ENCODE measurements at places on chromosomes 1 and 21. TPM values are rescaled to one million over a fixed set of nuclear protein-coding genes. Genes with fewer than 3 reads are reported as not detected.

DNA sequence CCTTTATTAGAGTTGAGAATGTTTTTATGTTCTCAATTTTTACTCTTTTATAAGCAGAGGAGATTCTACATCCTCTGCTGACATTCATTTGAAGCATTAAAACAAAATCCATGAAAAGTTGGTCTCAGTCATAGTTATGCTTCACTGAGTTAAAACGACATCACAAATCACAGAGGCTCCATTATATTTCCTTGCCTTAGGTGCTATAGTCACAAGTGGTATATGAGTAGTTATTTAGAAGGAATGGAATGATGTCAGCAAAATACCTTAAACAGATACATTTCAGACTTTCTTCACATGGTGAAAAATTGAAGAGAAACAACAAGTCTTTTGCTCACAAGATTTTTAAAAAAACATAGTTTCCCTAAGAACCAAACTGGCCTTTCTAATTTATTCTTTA, 11.7 kb upstream of the METTL13 start:
- DNase-seq, result no peak

GRCh38 chr1:98991127-98992012, 13.3 kb downstream of the PLPPR5 start:
- DNase-seq, result peak; percentile 95

GRCh38 chr1:165759095-165759494, 9.6 kb downstream of the TMCO1 start:
- DNase-seq, result no peak

DNA sequence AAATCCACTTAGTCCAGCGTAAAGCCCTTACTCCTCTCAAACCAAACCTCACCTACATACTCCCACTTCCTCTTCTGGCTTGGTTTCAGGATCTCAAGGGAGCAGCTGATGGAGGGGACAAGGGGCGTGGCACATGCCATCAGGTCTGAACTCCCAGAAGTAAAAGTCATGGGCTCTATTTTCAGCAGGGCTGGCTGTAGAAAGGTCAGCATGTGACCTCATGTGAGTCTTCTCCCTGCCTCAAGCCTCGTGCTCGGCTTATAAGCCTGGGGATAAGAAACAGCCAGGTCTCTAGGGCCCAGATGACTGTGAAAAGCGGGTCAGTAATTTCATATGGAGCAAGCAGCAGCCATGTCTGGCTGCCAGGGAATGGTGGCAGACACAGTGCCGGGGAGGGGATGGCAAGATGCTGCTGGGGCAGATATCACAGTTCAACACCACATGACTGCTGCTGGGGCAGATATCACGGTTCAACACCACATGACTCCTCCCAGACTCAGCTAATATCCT, 227.9 kb downstream of the KCNH1 start:
- DNase-seq, result no peak

DNA sequence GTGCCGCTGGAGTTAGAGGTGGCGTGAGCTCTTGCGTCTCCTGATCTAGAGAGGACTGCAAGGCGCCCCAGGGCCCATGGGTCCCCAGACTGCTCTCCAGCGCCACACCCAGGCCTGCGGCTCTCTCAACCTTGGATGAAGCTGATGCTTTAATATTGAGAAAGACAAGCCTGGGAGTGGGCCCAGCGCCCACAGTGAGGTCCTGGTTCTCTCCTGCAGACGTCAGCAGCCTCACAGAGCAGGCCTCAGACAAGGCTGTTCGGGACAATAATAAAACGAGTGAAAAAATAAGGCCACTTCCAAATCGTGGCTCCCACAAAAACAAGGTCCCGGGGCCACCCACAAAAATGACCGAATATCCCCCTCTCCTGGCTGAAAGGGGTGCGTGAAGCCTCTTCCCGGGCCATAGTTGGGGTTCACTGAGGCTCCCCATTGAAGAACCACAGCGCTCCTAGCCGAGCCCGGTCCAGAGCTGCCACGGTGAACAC, 6.0 kb upstream of the DNMT3L start:
- no peak for DNase-seq

DNA sequence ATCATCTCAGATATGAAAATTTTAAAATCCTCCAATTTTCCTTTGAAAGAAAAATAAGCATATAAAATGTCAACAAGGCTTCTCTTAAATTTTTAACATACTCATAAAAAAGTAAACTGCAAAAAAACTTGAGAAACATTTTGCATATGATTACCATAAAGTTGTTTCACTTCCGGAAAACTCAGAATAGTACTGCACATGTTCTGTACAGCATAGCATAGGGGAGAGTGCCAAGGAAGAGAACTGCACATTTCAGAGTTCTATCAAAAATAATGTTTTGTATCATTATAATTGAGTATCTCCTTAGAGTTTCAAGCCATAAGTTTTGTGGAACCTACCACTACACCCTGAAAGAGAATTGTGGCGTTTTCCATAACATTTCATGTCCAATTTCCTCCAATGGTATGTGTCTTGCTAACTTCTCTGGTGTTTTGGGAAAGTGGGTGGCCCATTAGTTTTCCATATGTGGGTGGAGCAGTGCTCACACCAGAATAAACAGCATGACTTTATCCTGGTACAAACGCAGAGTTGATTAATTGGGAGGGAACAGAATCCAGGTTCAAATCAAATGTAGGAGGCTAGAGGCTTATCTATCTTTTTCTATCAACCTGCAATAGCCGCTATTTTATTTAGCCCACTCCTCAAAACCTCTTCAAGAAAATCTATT, 430.9 kb downstream of the LMO4 start:
- no peak for DNase-seq

DNA sequence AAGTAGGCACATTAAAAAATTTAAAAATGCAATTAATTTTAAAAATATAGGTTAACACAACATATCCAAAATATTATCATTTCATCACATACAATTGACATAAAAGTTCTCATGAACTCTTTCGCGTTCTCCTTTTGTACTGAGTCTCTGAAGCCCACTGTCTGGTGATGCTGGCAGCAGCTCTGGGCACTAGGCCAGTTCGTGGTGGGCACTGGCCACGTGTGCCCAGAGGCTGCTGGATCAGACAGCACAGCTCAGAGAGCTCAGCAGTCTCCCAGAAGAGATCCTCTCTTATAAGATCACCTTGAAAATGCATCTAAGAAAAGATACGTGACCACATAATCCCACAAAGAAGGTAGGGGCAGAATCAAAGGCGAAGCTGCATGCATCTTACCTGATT, 9.9 kb downstream of the CEP104 start:
- DNase-seq, result no peak

DNA sequence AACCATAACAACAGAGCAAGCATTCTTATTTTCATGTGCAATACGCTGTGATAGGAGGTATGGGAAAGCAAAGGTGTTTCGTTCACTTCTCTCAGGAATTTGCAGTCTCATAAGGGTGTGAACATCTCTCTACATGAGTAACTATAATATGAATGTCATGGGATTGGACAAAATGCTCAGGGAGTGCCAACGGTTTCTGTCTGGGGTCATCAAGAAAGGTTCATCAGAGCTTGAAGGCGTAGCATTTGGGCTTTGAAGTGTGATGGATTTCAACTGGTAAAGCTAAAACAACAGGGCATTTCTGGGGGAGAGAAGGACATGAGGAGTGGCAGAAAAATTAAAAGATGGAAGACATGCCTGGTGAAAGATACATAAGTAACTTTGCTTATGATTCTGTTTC, 32.4 kb downstream of the GREM2 start:
- no peak for DNase-seq

- no peak for DNase-seq
Measured at GRCh38 chr1:198491596-198491995, 48.9 kb downstream of the ATP6V1G3 start.

- peak; percentile 8 for DNase-seq
Measured at GRCh38 chr1:183982172-183982963, 55.2 kb downstream of the COLGALT2 start.

- peak; percentile 11 for DNase-seq
Measured at GRCh38 chr1:208449951-208450350, 205.8 kb upstream of the PLXNA2 start.

DNA sequence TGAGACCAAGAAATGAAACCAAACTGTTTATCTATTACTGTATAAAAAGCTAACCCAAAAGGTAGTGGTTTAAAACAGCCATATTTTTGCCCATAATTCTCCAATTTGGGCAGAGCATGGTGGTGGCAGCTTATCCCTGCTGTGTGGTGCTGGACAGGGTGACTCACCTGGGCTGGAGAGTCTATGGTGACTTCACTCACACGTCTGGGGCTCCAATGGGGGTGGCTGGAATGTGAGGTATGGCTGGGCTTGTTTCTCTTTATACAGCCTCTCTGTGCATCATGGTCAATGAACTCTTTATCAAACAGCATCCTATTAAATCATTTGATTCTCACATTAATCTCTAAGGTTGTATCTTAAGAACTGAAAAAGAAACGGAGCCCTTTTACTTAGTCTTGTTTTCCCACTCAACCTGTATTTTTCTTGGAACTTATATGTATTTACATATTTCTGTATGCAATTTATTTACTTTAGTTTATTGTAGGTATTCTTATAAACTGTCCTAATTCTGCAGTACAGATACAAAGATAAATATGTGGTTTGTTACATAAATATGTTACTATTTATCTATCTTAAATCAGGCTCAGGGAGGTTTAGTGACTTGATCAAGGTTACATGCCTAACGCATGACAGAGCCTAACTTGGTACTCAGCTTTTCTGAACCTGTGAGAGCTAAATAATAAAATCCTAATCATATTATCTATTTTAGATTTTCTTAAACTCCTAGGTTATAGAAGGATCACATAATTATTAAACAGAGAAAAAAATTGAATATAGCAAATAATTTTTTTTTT, 37.5 kb upstream of the WLS start:
- DNase-seq, result peak; percentile 71

- no peak for DNase-seq
Measured at GRCh38 chr21:35037384-35037765, 11.7 kb downstream of the RUNX1 start.

DNA sequence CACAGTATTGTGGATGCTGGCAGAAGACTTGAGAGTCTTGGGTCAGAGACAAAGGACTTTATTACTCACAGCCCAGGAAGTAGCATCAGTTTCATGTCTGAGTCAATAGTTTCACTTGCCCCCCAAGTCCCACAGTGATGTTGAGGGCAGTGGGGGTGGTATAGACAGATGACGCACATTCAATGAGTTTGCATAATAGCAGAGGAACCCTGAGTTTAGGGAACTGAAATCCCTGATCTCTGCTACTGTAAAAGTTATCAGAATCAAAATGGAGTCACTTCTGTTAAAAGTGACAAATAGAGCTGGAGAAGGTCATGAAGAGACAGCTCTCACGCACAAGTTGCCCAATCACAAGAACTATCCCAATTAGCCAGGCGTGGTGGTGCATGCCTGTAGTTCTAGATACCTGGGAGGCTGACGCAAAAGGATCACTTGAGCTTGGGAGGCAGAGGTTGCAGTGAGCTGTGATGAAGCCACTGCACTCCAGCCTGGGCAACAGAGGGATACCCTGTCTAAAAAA, 11.5 kb upstream of the HCRTR1 start:
- peak; percentile 87 for DNase-seq

GRCh38 chr1:64139877-64140276, 63.5 kb upstream of the UBE2U start:
- no peak for DNase-seq

Gene CADM3
- total RNA-seq, result 2.3 TPM

Gene PPM1J
- 0.27 TPM for total RNA-seq

Gene TNFSF4
- total RNA-seq, result 0.07 TPM

Gene NASP
- total RNA-seq, result 138 TPM

Gene GCSAML
- not detected for total RNA-seq

Gene C1orf185
- total RNA-seq, result not detected

Gene NBPF4
- total RNA-seq, result not detected

Gene PRELP
- not detected for total RNA-seq

Gene TMEM200B
- total RNA-seq, result 0.56 TPM

Data from HT1080 (cell line).